ENCODE measurements at places on chromosomes 5 and 9. TPM values are rescaled to one million over a fixed set of nuclear protein-coding genes. Genes with fewer than 3 reads are reported as not detected.

DNA sequence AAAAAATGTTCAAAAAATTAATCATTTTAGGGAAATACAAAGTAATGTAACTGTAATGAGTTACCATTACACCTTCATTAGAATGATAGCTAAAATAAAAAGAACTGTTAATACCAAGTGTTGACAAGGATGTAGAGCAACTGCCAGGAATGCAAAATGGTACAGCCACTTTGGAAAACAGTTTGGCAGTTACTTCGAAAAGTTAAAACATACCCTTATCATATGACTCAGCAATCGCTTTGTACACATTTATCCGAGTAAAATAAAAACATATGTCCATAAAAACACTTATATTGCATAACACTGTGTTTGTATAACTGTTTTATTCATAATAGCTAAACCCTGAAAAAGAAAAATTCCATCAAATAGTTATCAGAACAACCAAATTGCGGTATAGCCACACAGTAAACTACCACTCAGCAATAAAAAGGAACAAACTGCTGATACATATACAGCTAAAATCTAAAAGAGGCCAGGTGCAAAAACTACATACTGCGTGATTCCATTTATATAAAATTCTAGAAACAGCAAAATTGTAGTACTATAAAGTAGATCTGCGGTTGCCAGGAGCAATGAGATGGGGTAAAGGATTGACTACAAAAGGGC lies 61.7 kb downstream of the RFX3 start:
- DNase-seq = no peak

DNA sequence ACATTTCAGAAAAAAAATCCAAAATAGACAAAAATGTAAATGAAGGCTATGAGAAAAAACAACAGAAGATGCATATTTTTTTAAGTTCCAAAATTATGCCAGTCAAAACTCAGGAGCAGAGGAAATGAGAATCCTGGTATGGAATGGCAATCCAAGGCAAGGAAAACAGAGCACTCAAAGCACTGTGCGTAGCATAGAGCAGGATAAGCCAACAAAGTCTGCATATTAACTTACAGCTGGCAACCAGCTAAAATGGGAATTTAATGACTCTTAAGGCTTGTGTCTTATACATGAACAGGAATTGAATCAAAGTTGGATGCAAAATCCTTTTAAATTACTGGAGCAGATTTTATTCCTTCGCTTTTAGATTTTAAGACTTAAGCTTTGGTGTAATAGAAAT lies 203.5 kb upstream of the DAPK1 start:
- DNase-seq = no peak

- peak; percentile 9 for DNase-seq
These were observed 216.6 kb upstream of the EFNA5 start for GRCh38 chr5:107887166-107887943.

DNA sequence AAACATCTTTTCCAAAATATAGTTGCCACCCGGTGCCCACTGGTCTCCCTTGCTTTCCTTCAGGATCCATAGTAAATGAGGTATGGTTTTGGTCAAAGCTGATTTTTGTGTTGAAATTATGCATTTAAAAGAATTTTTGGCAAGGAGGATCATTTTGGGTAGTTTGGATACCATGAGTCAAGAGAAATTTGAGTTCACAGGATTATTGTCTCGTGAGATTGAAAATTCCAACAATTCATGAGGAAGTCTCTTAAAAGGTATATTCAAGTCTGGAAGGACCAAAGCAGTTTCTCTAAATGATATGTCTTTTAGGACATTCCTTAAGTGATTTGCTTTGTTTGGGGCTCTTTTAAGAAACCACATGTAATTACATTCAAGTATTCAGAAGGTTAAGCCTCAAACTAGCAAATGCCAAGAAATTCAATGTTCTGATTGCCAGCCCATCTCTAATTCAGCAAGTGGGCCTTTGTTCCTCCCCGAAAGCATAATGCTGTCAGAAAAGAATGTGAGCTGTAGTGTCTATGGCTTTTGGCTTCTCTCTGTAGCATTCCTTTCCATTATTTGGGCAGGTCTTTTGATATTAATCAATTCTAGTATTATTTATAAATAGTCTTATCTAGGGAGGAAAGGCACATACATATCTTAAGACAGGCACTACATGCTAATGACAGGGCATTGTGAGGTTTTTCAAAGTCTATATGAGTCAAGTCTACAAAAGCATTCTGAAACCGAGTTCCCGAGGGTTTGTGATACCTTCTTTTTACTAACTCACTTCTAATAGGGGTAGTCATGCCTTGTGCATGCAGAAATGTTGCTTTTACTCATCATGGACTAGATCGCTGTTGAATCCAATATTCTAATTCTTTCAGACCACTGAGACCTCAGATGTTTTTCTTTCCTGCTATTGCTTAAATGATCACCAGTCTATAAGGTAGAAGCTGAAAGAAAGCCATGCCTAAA lies 453.9 kb downstream of the ENC1 start:
- DNase-seq = no peak

DNA sequence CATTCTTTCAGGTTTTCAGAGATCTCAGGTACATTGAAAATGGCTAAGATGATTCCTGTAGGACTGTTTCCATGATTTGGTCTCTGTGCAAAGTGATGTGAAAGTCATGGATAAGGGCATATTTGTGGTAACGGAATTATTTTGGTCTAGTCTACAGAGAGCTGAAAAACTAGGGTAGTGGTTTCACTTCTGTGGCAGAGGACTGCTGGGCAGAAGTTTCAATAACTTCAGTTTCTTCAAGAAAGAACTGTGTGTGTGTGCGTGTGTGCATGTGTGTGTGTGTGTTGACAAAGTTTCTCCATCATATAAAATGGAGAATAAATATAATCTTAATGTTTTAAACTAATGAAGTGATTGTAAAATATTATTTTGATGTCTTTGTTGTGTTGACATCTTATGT lies 4.3 kb downstream of the CNOT8 start:
- no peak for DNase-seq

GRCh38 chr5:134944630-134945029 lies 23.1 kb upstream of the CATSPER3 start:
- no peak for DNase-seq

GRCh38 chr5:120938604-120939003 lies 474.5 kb downstream of the PRR16 start:
- no peak for DNase-seq

- no peak for DNase-seq
These were observed 57.7 kb downstream of the LMX1B start for GRCh38 chr9:126671381-126671831.

DNA sequence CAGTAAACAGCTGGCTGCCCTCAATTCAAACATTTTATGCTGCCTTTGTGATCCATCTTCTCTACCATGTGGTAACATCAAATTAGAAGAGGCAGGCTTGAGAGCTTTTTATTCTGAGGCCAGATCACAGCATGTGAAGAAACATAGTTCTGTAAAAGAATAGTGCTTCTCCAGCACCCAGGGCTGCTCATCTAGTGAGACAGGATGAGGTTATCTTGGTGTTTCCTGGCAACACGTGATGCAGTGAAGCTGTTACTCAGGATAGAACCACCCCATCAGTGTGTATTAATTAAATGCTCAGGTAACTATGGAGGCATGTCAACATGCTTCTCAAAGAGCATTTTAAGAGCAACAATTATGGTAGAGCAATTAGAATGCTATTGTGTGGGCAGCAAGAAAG lies 400.5 kb upstream of the ACO1 start:
- no peak for DNase-seq

DNA sequence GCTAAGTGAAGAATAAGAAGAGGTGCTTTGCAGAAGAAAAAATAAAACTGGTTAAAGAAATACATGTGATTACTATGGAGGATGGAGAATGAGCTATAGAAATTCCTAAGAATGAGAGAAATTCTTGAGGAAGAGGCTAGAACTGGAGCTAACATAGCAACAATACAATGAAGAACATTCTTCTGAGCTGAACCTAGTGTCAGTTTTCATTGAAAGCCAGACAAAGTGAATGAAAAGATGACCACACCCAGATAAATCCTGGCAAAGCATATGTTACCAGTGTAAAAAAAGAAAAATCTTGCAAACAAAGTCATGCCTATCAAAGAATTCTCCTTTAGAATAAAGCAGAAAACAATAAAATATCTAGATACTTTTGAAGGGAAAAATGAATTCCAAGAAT lies 39.6 kb downstream of the SGCD start:
- DNase-seq = no peak

DNA sequence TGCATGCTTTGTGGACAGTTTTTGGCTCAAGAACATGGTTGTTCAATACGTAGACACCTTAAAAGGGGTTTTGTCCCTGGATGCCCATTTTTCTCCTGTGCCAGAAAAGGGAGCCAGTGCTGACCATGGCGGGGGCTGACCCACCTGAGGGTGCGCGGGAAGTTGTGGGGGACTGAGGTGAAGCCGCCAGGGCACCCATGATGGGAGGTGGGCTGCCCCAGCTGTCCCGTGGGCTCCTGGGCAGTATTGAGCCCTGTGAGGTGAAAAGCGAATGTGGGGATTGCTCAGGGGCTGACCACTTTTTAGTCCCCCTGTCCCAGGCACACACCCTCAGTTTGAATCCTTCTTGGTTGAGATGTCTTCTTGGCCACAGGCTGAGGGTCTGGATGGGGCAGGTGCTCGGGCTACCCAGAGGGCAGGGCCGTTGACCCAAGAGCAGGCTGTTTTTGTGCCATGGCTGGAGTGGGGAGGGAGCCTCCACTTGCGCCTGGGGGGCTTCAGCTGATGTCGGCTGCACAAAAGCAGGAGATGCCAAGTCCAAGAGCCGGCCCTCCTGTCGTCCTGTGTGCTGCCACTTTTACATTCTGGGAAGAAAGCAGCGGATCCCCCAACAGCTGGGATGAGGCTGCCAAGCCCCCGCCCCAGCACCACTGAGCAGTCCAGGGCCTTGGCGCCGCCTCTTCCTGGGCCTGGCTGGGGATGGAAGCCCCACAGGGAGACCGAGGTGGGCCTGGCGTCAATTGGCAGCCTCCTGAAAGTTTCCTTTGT lies 120.1 kb downstream of the WNK2 start:
- no peak for DNase-seq

DNA sequence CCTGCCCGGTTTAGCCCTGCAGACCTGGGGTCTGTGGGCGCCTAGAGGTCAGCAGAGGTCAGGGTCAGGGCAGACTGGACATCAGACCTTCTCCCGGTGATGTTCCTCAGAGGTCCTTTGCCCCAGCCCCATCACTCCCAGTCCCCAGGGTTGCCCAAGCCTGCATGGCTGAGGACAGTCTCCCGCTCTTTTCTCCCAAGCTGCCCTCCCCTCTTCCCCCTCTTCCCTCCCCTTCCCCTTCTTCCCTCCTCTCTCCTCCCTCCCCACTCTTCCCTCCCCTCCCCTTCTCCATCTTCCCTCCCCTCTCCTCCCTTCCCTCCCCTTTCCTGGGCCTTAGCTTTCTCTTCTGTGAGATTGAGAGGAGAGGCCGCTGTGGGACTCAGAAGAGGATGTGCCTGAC lies 10.4 kb downstream of the LHX3 start:
- DNase-seq = no peak

DNA sequence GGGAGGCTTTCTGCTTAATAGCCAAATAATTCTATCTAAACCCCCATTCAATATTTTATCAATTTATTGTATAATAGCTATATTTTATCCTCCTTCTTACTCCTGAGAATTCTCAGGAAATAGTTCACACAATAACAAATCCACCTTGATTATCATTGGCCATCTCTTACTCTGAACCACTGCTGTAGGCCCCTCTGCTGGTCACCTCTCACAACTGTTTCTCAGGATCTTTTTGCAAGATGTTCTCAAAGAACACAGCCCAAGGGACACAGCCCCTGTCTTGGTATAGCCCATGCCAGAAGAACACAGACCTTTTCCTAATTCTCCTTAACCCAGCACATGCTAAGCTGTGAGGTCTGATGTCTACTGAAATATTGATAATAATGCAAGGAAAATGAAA lies 74.9 kb upstream of the HTR4 start:
- peak; percentile 30 for DNase-seq

- no peak for DNase-seq
These were observed 2.3 kb downstream of the PNPLA7 start for GRCh38 chr9:137547687-137548543.

DNA sequence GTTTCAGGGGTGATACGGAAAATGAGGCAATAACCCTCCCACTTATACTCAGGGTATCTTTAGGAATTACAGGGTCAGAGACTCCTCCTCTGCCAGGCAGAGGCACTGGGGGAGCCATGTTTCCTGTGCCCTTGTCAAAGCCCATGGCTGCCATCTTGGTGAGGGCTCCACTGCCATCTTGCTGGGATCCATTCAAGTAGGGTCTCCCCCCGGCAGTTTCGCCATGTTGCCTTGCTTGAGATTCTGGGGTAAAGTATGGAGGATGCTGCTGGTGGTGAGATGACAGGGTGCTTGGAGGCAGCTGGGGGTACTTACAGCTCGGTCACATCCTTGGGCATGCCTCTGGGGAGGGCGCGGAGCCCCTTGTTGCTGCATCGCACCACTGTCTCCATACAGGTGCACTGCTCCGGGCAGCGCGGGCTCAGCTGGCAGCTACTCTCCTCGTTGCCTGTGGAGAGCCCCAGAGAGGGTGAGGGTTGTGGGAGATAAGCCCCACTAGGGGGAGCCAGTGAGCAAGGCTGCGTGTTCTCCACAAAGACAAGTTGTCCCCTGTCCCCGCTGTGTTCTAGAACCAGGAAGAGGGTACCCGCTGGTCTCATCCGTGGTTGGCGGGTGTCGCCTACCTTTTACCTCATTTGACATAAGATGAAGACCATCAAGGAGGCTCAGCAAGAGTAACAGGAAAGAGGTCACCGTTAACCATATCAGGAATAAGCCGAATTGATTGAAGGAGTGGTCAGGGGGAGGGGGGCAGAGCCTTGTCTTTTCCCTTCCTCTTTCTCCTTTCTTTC lies 169.0 kb upstream of the PANK3 start:
- no peak for DNase-seq

GRCh38 chr9:116819116-116819515 lies 132.0 kb downstream of the TRIM32 start:
- no peak for DNase-seq

DNA sequence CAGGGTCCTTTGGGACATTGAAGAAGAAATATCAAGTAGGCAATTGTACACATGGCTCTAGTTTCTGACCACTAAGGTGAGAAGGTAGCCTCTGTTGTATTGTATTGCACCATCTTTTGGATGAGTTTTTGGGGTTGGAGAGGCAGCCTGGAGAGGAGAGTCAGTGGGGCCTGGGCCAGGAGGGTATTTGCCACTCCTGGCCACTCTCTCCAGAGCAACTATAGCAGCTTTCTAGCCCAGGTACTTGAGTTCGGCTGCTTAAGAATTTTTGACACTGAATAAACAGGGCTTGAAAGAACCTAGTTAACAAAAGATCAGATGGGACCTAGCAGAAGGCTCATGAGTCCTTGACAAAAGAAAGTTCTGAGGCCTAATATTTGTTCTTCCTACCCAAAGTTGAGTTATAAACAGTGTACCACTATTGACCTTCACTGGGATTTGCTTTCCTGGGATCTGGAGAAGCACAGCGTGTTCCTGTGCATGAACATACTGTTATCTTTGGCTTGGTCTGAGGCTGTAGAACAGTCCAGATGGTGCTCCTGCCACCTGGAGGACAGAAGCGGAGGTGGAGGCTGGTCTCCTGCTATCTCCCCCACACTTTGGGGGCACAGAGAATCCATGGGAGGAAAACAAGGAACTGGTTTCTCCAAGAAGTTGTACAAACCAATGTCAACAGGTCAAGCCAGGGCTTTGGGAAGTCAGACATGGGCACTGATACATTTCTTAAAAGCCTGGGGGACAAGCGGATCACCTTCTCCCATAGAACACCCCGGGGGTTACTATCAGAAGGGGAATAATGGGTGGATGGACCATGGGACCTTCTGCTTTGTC lies 110.4 kb upstream of the LIFR start:
- no peak for DNase-seq

Gene PCDHGB5
- 1.8 TPM for polyA plus RNA-seq

Gene MACIR
- polyA plus RNA-seq = 31.2 TPM

Gene PCDHGA12
- polyA plus RNA-seq = 0.81 TPM

Gene ENHO
- 10.6 TPM for polyA plus RNA-seq

Gene CD14
- 13.2 TPM for polyA plus RNA-seq

Gene PKD2L2
- 0.15 TPM for polyA plus RNA-seq

Data from large intestine (tissue), 12 donors.